ENCODE measurements at places on chromosomes 1 and 21.

GRCh38 chr1:171019971-171020370, 70.7 kb upstream of the FMO3 start:
- DNase-seq, result no peak

- peak; percentile 37 for DNase-seq
These were observed 7.4 kb upstream of the MPL start for GRCh38 chr1:43329995-43330751.

- DNase-seq, result no peak
These were observed 6.4 kb downstream of the DMRTA2 start for GRCh38 chr1:50416553-50417453.

DNA sequence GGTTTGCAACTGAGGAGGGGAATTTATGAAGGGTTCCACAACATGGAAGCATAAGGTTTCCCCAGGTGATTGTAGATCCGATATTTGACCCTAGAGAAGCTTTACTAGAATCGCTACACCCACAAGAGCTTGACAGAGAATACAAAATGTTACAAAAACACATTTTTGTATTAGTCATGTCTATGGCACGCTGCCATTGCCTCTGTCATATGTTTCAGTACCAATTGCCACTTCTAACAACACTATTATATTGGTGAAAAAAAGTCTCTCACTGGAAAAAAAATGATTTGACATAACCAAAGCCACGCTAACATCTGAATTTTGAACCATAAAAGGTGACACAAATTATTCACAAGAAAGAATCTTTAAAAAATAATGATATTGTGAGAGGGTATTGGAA, 214.5 kb downstream of the KCNT2 start:
- DNase-seq, result no peak

- DNase-seq, result no peak
These were observed 10.8 kb upstream of the PADI1 start for GRCh38 chr1:17194133-17194475.

- DNase-seq, result no peak
These were observed 36.0 kb downstream of the AHDC1 start for GRCh38 chr1:27567971-27568299.

- DNase-seq, result no peak
These were observed 30.1 kb downstream of the OLFML3 start for GRCh38 chr1:114009393-114009792.

DNA sequence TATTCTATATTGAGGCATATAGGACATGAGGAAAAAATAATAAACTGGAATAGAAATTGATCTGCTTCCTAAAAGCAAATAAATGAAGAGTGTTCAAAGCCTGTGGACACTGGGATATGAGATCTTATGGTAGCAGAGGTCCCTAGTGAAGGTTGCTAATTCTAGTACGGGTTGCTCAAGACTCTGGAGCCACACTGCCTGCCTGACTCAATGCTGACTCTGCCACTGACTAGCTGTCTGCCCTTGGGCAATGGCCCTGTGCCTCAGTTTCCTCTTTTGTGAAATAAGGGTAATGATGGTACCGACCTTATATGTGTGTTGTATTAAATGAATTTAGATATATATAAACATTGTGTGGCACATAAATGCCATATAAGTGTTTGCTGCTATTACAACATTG, 59.0 kb upstream of the C1orf53 start:
- no peak for DNase-seq

DNA sequence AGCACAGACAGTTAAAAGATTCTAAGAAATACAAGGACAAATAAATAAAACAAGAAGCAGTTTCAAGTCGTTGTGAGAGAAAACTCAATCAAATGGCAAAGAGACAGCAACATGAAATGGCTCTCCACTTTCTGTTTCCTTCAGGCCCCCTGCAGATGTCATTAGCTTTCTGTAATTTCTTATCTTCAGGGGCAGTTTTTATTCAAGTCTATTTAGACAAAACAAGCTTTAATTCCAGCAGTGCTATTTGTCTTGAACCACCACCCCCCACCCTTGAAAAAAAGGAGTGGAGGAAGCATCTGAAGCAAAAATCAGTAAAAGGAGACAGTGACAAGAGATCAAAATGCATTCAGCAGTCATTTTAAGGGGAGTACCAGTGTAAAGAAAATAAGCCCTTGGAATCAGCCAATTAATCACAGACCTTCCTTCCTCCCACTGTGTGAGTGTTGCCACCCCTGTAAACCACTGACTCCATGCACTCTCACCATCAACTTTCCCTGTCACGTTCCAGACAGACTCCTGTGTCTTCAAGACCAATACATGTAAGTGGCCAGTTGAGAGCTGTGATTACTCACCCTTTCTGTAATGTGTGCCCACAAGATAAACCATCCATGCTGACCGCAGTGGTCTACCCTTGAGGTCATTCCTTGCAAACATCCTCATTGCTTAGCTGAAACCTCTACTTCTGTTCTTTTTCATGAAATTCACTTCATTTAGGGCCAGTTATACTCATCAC, 136.1 kb upstream of the HOOK1 start:
- no peak for DNase-seq

- no peak for DNase-seq
These were observed 113.9 kb downstream of the KCTD3 start for GRCh38 chr1:215681041-215681440.

GRCh38 chr1:67834246-67834877, 1.1 kb upstream of the GNG12 start:
- DNase-seq, result no peak

DNA sequence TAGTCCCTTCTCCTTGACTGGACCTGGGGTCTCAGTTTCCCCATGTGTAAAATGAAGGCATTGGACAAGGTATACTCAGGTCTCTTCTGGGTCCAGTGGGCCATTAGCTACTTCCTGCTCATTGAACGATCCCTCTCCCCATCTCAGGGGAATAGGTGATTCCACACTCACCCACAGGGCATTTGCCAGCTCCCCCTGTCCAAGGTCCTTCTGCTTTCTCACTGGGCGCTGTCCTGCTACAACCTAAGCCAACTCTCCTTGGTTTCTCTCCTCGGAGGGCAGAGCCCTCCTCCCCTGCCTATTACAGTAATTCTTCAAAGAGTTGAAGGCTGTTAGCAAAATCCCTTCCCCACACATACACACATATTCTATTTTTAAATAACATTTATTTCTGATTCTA, 16.6 kb downstream of the DISP3 start:
- DNase-seq, result no peak

DNA sequence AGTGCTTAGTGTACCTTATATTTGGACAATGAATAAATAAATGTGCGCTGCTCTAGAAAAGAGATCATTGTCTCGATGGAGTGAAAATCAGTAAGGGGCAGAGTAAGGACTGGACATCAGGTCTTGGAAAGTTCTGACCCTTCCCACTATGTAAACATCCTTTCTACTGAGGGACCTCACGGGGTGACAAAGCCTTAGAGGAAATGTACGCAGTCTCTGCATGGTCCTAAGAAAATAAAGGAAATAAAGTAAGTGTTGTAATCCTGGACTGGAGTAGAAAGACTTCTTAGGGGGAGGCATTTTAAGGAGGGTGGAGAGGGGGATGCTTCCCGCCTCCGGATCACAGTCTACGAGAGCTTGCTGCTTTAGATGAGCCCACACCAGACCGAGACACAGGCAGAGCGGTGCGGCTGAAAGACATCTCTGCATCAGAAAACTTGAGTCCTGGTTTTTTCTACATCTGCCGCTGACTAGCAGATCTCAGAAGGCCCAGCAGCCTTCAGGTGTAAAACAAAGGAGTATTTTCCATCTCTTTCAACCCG, 22.3 kb upstream of the GPR137B start:
- DNase-seq, result no peak

GRCh38 chr1:32496127-32496526, 31.3 kb downstream of the ZBTB8B start:
- no peak for DNase-seq

DNA sequence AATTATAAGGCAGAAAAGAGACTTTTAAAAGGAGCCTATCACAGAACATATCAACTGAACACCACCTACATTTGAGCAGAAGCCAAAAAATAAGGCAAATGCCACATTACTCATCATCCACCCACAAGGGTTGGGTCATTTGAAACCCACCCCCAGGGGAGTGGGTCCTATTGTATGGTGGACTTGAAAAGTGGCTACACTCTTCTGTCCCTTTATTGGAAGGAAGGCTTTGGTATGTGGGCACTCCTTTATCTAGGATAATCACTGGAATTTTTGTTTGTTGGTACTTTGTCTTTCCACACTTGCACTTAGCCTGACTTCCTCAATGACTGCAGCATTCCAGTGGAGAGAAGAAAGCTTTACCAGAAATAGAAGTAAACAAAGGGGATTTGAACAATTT, 157.2 kb upstream of the COL11A1 start:
- no peak for DNase-seq

DNA sequence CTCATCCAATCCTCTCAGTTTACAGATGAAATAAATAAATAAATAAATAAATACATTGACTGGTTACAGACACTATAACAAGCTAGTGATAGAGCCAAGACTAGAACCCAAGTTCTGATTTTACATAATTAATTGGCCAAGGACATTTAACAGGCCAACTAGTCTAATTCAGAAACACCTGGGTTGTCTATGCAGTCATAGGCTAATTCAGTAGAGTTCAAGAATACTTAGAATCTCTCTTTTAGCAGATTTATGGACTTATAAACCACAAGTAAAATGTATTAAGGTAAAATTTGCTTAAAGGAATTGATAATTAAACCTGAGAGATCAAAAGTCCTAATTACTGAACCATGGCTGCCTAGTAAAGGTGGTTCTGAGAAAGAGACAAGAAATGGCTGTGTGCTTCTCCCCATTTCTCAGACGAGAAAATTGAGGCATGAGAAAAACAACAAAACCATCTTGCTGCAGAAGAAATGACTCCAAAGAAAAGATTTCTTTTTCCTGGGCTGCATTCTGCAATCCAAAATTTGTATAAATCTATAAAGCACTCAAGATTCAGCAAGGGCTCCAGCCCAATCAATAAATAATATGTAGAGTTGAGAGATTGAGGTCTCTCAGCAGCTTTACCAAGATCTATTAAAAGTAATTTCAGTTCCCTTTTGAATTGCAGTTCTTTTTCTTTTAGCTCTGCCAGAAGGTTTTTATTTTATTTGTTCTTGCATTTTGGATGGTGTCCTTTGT, 98.3 kb downstream of the DUSP10 start:
- no peak for DNase-seq

GRCh38 chr1:184823080-184823479, 68.4 kb upstream of the EDEM3 start:
- no peak for DNase-seq
